ENCODE measurements at places on chromosomes 7 and 10.

DNA sequence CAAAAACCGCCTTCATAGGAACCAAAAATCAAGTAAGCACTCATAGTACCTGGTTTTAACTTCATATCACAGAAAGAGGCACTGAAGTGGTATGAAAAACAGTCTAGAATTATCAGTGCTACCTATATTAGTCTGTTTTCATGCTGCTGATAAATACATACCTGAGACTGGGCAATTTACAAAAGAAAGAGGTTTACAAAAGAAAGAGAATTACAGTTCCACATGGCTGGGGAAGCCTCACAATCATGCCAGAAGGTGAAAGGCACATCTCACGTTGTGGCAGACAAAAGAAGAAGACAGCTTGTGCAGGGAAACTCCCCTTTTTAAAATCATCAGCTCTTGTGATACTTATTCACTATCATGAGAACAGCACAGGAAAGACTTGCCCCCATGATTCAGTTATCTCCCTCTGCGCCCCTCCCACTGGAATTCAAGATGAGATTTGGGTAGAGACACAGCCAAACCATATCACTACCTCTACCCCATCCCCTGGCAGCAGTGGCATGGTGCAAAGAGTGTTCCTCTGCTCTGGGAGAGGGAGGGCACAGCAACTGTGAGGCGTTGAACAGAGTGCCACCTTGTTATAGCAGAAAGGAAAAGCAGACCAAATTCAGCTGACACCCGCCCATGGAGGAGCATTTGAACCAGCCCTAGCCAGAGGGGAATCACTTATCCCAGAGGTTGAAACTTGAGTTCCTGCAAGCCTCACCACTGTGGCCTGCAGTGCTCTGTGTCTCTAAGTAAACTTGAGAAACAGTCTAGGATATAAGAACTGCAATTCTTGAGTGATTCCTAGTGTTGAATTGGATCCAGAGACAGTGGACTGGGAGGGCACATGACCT, 61.9 kb upstream of the PTPRZ1 start:
- no peak for DNase-seq

DNA sequence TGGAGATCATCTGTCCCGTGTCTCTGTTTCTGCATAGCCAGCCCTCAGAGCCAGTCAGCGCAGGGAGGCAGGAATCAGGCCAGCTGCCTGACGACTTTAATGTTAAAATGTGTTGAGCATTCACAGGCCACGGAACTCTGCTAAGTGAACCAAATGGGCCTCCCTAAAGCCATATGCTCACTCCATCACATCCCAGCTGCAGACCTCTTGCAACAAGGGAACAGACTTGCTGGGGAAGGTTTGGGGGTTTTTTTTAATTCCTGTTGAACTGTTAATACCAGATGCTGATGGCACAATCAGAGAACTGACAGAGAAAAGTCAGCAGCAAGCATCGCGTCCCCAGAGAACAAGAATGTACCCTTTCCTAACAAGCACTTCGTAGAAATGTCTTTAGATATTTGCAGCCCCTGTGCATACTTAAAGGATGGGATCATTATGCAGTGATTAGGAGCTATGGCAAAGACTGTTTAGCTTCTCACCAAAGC, 900.4 kb upstream of the AUTS2 start:
- DNase-seq: no peak

DNA sequence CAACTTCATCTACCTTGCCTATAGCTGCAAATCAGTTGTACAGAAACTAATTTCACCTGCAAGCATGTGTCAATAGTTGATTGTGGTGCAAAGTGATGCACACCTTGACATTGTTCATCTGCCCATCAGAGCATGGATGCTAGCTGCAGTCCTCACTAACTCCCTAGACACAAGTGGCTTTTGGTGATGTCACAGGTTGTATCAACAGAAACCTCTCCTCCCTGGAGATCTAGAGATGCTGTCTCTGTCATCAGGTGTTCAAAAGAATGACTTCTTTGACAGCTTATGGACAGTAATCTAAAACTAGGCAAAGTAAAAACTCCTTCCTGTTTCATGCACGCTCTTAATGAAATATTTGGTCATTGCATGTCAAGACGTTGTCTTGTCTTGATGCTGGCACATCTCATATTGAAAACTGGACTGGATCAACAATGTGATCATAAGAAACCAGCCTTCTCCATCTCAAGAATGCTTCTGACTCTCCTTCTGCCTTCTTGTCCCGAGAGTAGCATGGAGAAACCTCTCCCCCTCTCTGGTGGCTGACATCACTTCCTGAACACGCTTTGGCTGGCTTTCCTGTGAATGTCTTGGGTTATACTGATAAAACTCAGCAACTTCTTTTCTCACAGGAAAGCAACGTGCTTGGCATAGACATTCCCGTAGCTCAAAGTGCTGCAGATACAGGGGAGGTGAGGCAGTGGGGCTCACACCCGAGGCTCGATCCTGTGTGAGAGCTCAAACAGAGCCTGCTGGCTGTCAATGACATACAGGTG, 176.2 kb upstream of the CDCA7L start:
- DNase-seq: peak; percentile 38

DNA sequence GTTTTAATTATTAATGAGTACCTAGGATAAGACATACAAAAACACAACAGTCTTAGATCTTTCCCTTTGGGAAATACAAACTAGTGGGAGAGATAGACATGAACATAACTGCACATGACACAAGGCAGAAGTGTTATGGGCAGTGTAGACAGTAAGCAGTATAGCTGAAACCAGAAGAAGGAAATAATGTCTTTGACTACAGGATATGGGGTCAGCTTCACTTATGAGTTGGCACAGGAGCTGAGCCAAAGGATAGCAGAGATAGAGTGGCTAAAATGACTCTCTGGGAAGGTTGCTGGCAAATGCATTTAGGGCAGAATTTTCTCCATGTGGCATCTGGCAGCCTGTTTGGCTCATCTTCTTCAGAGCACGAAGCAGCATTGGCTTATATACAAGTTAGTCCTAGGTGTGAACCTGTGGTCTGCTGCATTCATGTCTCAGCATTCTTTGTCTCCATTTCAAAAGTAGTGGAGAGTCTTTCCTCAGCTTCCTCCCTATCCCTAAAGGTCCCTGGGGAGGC, 60.3 kb upstream of the FEZF1 start:
- DNase-seq: no peak

- DNase-seq: no peak
Measured at GRCh38 chr10:75418712-75419111, 12.7 kb upstream of the LRMDA start.

GRCh38 chr10:86962981-86963310, 4.5 kb downstream of the SNCG start:
- DNase-seq: no peak

DNA sequence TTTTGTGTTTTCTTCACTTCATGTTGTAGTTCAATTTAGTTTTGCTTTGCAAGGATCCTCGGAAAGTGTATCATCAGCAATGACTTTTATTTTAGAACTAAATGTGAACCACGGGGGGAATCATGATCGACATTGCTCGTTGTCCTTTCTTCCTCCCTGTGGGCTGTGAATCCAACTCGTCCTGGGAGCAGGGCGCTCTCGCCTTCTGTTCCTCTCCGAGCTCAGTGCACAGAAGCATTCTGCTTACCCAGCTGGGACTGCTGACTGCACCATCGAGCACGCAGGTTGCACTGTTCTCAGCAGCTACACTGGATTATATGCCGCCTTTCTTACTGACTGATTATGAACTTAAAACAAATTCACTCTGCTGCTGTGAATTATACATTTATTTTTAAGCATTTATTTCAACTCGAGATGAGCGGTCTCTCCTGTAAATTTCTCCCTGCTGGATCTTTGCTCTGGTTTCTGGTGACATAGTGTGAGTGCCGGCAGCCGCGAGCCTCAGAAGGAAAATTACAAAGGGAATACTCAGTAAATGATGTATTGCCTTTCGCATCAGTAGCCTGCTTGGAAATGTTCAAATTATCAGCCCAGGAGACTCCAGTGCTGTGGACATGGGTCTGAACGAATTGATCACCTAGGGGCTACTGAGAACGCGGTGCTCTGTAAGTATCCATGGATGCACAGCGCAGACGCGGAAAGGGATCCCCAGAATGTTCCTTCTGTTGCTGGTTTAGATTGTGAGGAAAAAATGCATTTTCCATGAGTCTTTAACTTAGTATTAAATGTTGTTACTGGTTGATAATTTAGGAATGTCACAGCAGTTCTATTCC, 92.6 kb downstream of the PTPRE start:
- no peak for DNase-seq

GRCh38 chr7:142854372-142855113, at the start of gene EPHB6:
TSS of gene EPHB6 (plus strand) at chr7:142855076. CDS start at chr7:142863228, 8,152 bp downstream.
- peak; percentile 90 for DNase-seq

GRCh38 chr7:146129296-146129695, 12.7 kb downstream of the CNTNAP2 start:
- DNase-seq: peak; percentile 41

DNA sequence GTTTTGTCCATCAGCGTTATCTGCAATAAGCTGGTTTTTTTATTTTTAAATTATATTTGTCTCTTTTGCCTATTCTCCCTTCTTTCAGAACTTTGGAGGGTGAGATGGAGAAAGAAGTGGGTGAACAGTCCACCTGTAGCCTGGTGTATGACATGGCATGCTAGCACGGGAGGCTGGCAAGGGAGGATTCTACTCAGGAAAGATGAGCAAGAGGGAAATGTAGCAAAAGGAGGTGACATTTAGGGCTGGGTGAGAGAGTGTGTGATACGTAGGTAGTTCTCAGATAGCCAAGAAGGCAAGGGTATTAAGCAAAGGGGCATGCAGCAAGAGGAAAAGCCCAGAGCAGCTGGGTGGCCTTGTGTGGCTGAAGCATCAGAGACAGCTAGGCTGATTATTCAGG, 612.9 kb upstream of the IGFBP3 start:
- DNase-seq: no peak

DNA sequence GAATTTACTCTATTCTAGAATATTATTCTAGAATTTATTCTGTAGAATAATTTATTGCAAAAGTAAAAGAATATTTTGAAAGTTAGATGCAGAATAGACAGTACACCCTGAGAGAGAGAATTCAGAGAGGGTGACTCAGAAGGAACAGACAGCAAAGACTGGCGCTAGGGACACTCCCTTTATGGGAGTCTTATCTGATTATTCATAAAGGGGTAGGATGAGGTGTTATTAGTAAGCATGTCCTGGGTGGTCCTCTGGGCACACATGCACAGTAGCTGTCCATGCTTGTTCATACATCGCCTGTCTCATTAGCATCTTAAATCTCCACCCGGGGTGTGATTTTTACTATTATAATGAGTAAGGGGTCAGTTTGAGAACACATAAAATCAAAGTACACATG, 100.1 kb downstream of the XPNPEP1 start:
- DNase-seq: no peak

DNA sequence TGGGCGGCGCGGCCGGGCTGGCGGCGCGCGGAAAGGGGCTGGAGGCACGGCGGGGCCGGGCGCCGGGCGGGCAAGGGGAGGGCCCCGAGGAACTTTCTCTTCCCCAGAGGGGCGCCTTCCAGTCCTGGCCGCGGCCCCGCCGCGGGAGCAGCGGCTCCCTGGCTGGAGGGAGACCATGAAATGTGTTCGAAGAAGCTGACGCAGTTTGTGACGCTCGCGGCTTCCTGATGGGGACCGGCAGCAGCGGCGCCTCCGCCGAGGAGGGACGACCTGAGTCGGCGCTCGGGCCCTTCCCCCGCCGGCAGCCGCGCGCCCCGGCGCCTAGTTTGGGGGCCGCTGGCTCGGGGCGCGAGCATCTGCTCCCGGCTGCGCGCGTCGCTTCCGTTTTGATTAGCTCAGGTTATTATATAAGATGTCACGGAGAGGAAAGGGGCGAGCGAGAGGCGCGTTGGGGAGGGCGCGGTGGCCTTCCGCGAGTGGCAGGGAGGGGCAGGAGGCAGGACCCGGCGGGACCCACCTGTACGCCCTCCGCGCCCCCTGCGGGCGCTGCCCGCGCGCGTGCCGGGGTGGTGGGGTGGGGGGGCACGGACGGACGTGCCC, 57.1 kb upstream of the PCGF5 start:
- peak; percentile 75 for DNase-seq

GRCh38 chr7:66679633-66680244, 51.1 kb downstream of the KCTD7 start:
- no peak for DNase-seq

- no peak for DNase-seq
Measured at GRCh38 chr7:78968951-78969350, 484.5 kb downstream of the MAGI2 start.

- no peak for DNase-seq
Measured at GRCh38 chr7:157874870-157875229, 538.0 kb downstream of the DNAJB6 start.

- DNase-seq: no peak
Measured at GRCh38 chr10:131790021-131790420, 110.8 kb upstream of the PPP2R2D start.

GRCh38 chr10:11698691-11699549, 43.3 kb upstream of the ECHDC3 start:
- no peak for DNase-seq

DNA sequence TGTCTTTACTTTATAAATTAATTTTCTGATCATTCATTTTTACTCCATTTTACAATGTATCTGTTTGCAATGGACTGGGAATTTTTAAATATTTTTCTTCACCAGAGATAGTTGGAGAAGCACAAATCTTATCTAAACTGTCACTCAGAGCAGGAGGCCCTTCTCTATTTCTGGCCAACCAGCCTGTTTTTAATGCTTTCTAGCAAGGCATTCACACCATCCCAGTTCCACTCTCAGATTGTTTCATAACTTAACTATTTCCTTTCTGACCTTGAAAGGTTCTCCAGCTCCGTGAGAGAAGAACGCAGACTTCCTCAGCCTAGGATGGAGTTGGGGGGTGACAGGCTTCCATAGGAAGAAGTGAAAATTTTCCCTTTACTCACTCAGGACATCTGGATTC, 155.8 kb downstream of the SKIDA1 start:
- DNase-seq: peak; percentile 80

DNA sequence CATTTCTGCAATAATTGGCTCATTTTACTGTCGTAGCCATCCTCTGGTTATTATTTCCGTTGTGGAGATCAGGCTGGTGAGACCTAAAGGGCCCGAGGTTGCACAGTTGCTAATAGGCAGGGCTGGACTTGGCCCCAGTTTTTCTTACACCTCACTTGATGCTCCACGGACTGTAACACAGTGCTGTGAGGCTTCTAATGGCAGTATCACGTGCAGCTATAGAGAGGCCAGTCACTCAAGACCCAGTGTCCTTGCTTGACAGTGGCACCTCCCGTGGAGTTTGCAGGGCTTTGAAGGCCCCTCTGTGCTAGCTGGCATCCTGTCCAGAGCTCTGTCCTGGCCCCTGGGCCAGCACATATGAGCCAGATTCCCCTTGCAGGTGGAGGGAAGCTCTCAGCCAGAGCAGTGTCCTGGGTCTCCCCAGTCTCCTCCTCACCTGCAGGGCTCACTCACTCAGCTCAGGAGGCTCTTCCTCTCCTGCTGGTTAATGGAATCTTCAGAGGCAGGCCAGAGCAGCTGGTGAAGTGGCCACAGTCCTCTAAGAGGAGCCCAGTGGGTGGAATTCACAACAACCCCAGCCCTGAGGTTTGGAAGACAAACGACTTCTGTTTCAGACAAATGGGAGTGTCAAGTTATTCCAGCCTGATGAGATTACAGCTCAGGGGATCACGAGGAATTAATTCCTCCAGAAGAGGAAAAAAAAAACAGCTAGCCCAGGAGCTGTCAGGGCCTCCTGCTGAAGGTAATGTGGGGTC, 114.2 kb upstream of the FAM180A start:
- DNase-seq: no peak

- DNase-seq: no peak
Measured at GRCh38 chr10:73233883-73234282, 13.2 kb downstream of the DNAJC9 start.
